ENCODE measurements at places on chromosomes 2 and 18.

GRCh38 chr2:70946832-70947442 lies 11.2 kb downstream of the ATP6V1B1 start:
- peaks cover 3% of the 10 kb centered on the region for H3K27me3 ChIP-seq
- no peaks in the 10 kb centered on the region for H3K4me1 ChIP-seq
- H3K4me3 ChIP-seq, result no peak overlapping the region
- no peaks in the 10 kb centered on the region for H3K36me3 ChIP-seq

GRCh38 chr2:175161-175786 lies 88.6 kb downstream of the SH3YL1 start:
- no peak for DNase-seq
- no peak overlapping the region for H3K4me3 ChIP-seq
- peaks cover 25% of the 10 kb centered on the region for H3K4me1 ChIP-seq
- H3K27ac ChIP-seq, result no peak overlapping the region
- H3K27me3 ChIP-seq, result no peaks in the 10 kb centered on the region
- no peaks in the 10 kb centered on the region for H3K36me3 ChIP-seq

DNA sequence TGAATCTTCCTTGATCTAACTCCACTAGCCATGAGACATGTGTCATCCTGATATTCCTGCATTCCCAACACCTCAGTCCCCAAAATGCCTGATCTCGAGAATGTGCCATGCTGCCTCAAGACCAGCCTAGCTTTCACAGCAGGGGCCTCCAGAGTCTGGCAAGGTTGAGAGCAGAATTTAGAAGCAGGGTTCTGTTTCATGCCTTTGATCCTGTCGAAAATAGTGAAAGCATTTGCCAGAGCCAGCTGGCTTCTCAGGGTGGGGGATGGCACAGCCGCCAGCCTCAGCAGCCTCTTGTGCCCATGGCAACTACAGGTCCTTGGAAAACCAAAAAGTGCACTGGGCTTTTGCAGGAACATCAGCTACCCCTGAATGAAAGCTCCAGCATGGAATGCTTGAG lies 143.5 kb downstream of the RTN4 start:
- DNase-seq, result no peak
- H3K4me3 ChIP-seq, result no peak overlapping the region
- no peaks in the 10 kb centered on the region for H3K36me3 ChIP-seq
- no peak overlapping the region for H3K27ac ChIP-seq
- no peaks in the 10 kb centered on the region for H3K27me3 ChIP-seq

DNA sequence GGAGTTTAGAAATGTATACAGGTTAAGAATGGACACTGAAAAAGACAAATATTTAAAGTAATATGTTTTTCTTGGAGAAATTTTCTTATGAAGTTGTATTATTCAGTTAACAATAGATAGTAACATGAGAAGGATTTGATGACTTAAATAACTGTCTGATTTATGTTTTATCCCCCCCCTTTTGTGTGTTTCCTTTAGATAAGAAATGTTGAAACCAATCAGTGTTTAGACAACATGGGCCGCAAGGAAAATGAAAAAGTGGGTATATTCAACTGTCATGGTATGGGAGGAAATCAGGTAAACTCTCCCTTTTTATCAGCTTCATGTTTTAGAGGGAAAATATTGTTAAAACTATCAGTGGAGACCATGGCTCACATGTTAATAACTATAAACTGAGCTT lies 289.7 kb upstream of the KCNJ3 start:
- no peaks in the 10 kb centered on the region for H3K4me1 ChIP-seq
- no peaks in the 10 kb centered on the region for H3K36me3 ChIP-seq
- no peak overlapping the region for H3K27ac ChIP-seq
- no peak overlapping the region for H3K4me3 ChIP-seq
- no peak for DNase-seq
